ENCODE measurements at places on chromosomes 16 and 17.
A peak's percentile ranks its signal among the peaks of the same experiment; 100 is the strongest.

- no peak for DNase-seq
These were observed 57.1 kb downstream of the ENGASE start for GRCh38 chr17:79131701-79132100.

GRCh38 chr16:55257966-55258613, 65.9 kb upstream of the IRX6 start:
- DNase-seq = no peak

- DNase-seq = no peak
These were observed 48.0 kb upstream of the CDYL2 start for GRCh38 chr16:80852261-80852872.

DNA sequence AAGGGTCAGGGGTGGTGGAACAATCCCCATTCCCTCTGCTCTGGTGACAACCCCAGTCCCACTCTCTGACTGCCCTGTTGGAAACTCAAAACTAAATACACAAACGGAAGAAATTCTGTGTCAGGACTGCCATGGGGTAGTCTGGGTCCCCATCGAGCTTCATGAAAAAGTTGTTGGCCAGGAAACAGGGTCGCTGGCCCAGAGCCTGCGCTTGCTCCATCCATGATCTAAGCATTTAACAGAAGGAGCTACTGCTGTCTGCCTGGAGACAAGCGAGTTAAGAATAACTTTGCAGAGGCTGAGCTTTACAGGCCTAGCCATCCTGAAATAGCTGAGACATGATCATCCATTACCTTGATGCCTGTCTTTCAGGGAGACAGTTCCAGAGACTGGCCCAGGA, 32.4 kb upstream of the MYH10 start:
- DNase-seq = no peak

DNA sequence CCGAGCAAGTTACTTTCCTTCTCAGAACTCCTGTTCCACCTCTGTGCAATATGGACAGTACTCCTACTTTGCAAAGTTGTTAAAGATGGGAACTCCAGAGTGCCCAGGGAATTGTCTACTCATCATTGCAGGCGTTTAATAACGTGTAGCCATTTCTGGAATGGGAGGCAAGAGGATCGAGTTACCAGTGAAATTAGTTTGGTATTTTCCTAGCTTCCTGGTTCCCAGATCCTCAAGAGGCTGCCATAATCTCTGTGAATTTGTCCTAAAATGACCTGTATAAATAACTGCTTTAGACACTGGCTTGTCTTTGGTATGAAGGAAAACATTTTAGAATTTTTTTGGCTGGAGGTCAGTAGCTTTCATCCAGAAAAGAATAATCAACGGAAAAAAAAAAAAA, 27.7 kb downstream of the WWOX start:
- DNase-seq = no peak

- no peak for DNase-seq
These were observed 235.7 kb downstream of the GSG1L start for GRCh38 chr16:27827765-27828164.

DNA sequence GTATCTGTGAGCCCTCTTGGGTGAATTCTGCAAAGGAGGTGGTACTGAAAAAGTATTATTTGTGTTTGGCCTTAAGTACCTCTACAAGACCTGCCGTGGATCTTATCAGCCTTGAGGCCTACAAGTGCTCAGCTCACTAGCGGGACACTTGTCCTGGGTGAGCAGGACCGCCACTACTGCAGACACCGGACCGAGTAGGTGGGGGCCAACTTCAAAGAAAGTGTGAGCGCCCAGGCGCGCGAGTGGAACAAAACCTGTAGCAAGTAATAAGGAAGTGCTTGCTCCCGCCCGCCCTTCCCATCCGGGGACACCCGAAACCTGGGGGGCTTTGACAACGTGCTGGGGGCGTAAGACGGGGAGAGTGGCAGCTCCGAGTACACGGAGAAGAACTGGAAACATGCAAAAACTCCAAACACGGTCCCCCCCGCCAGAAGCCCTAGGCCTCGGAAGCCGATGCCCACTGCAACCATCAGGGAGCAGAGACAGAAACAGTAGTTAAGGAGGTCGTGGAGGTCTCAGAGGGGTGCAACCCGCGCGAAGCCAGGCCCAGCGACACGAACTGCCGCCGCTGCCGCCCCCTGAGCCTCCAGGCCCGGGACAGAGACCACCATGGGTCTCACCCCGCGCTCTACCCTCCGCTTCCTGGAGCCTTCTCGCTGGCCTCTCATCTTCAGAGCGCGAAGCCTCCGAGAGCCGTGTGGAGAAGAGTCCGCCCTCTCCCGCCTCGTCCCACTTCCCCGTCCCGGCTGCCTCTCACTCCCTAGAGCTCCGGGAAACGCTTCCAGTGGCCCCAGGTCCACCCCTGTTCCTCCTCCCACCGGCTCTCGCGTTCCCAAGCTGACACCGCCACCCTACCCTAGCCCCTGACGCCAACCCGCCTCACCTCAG, 537 bp downstream of the CNOT1 start:
- no peak for DNase-seq

DNA sequence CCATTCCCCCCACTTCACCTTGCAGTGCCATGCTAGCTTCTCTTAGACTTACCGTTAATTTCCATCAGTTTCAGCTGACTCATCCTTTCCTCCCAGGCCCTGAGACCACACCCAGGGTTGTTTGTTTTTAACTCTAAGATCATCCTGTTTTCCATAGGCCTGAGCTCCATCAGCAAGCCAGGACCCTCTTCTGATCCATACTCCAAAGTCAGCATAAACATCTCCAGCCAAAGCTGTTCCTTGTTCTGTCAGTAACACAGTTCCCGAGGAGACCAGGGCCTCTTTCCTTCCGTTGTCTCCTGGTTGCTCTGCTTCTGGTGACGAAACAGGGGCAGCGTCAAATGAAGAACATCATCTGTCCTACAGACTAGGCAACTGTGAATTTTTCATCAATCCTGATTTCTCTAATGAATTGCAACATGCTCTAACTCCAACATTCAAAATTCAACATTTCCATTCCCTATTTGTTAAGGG, 83.8 kb upstream of the HNF1B start:
- DNase-seq = no peak

DNA sequence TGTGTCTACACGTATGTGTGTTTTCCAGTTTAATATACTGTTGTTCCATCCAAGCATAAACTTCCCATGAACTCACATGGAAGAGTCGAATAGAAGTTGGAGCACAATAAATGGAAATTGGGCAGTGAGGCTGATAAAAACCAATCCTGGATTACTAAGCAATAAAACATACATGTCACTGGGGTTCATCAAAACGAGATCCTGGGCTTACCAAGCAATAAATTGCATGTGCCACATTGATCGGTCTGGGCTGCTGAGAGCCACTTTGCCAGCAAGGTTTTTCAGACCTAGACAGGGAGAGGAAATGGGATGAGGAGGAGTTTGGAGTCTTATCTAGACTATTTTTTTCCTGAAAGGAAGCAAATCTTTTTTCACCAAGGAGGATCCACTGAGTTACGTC, 322.3 kb upstream of the C16orf82 start:
- no peak for DNase-seq

DNA sequence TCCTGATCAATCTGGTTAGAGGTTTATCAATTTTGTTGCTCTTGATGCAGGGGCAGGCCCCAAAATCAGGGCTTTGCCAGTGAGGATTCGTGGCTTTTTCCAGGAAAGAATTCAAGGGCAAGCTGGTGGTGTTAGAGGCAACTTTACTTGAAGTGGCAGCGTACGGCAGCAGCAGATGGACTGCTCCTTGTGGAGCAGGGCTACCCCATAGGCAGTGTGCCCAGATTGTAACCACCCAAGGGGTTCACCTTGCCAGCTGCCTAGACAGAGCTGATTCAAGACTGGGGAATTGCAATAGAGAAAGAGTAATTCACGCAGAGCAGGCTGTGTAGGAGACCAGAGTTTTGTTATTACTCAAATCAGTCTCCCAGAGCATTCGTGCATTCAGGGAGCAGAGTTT, 16.7 kb downstream of the DRC7 start:
- DNase-seq = peak; percentile 30

DNA sequence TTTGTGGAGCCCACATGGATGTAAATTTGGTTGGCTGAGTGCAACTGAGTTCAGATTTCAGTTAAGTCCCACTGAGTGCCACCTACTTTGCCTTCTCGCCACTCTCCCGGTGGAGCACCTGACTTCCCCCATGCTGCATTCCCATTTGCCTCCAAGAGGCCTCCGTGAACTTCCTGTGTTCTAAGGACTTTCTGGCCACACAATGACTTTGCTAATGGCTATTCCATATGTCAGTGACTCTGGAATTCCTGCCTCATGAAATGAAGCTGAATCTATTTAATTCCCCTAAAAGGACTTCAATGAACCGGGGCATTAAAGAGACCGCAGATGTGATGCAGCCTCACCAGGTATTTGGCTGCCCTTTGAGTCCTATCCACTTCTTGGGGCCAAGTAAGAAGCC, 29.9 kb downstream of the ABCC12 start:
- DNase-seq = no peak

DNA sequence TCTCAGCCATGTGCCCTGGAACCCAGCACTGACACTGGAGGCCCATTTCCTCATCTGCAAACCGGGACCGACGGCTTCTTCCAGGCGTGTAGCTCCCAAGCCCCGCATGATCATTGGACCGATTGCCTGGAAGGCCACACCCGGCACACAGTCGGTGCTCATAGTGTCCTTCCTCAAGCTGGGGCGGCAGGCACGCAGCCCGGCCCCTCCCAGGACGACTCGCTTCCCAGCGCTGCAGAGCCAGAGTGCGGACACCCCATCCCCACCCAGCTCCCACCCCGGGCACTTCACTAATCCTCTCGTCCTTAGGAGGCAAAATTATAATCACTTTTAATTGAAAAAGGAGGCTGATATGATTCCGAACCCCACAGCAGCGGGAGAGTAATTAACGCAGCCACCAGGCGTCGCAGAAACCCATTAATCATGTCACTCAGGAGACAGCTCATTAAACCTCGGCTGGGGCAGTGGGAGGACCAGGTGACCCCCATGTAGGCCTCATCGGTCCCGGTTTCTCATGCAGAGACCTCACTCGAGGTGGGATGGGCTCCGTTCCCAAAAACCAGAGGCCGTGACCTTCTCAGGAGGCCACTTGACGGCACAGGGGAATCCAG, 33.1 kb downstream of the ZNF469 start:
- DNase-seq = no peak

DNA sequence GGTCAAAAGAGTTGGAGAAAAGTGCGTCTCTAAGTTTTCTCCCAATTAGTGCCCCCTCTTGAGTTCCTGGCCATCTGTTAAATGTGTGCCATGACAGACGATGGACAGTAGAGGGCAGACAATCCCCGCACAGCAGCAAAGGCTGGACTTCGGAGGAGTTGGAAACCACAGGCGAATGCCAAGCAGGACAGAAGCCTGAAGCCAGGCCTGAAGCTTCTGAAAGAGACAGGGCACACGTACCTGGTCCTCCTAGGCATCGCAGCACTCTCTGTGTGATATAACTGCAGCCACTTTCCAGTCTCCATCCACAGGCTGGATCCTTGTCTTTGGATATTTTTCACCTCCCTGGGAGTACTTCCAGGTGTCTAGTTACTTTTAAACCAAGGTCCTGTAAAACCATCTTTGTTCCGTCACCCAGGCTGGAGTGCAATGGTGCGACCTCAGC, 14.5 kb downstream of the C17orf100 start:
- peak; percentile 24 for DNase-seq

DNA sequence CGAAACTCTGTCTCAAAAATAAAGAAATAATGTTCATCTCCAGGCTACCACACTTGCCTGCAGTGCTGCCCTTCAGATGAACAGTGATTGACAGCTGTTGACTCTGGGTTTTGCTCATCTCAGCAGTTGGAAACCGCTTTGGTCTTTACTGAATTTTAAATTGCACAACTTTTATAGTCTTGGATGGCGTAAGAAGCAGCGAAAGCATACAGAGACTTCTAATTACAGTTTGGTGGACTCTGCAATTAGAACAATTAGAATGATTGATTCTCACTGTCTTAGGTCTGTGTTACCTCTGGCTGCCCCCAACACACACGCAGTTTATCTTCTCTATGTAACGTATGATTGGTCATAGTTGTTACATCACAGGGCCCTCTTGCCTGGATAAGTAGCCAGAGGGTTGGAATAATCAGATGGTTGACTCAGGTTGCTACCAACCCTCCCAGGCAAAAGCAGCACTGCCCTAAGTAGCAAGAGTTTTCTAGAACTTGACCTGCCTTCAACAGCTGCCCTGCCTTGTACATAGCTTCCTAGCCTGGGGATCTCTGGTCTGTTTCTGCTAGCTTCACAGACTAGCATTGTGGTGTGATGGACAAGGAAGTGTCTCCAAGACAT, 1.9 kb upstream of the NAT9 start:
- no peak for DNase-seq

DNA sequence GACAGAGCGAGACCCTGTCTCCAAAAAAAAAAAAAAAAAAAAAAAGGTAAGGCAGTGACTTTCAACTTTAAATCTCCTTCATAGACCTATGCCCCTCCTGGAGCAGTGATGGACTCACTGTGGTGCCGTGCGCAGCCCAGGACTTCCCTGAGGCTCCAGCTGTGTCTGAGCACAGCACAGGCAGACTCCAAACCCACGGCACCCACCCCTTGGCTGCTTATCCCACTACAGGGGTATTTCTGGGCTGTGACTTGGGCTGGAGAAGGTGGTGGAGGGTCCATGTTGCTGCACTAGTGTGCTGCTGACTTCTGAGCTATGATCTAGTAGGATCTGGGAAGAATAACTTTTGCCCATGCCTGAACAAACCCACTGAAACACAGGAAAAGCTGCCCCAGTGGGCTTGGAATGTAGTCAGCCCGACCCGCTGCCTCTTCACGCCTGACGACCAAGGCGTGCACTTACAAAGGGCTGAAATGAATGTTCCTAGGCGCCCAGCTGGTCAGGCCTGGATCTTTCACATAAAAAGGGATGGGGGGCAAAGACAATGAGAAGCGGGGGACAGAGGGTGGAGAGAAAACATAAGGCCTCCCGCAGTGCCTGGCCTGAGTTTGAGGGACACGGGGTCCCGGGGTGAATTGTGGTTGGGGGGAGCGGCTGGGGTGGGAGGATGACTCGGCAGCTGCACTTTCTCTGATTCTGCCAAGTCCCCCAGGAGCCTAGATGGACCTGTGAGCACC, 83.0 kb downstream of the IRF8 start:
- DNase-seq = no peak

GRCh38 chr17:80109713-80110446, 8.5 kb downstream of the GAA start:
- no peak for DNase-seq

DNA sequence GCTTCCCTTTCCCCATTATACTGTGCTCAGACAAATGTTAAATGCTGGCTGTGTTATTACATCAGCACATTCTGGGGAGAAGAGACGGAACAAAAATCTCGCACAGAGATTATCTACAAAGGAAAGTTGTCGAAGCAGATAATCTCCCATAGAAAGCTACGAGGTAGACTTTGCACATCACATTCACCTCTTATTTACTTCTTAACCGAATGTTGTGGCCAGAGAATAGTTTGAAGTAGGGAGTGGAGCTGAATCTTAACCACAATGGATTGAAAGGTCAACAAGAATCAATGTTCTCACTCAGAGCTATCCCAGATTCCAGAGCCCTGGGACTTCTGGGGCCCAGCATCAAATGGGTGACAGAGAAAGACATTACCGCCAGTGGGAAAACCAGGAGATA, 28.4 kb upstream of the LONP2 start:
- no peak for DNase-seq

- no peak for DNase-seq
These were observed 651 bp upstream of the EIF1 start for GRCh38 chr17:41687828-41688640.
